ENCODE measurements at places on chromosomes 7 and 10.

GRCh38 chr10:107072786-107073185 lies 91.7 kb downstream of the SORCS1 start:
- DNase-seq: no peak

GRCh38 chr10:22335173-22335933 lies 9.9 kb upstream of the SPAG6 start:
- DNase-seq: no peak

DNA sequence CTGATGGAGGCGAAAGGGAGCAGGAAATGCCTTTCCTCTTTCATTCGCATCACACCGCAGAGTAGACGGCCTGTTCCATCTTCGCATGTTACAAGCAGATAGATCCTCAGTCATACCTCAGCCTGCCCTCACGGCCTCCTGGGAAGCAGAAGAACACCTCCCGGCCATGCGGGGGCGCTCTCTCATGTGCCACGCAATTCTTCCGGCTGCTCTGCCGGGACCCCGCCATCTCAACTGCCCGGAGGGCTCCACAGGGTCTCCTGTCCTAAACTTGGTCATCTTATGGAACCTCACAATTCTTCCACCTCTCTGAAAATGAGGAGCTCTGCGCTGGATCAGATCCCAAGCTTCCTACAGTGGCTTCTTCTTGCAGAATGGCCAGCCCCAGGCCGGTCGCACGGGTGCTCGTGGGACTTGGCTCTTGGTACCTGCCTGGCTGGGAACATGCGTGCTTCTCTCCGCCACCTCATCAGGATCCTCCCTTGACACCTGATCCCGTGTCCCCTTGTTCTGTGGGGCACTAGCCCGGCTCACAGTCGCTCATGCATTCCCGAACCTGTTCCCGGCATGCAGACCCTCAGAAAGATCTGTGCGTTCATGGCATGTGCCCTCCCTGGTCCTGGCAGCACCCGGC lies 262.8 kb upstream of the SHH start:
- no peak for DNase-seq

DNA sequence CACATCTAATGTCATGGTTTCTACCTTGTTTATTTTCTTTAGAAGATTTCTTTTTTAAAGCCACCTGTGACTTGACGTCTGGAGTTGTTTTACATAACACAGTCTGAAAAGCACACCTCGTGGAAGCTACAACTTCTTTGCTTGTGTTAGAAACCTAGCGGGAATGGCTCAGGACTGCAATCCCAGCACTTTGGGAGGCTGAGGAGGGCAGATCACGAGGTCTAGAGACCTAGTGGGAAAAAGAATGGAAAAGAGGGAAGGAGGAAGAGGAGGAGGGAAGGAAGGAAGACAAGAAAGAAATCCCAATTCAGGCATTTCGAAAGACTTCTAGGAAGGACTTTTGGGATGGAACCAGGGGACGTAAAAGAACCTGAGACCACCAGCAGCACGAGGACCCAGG lies 146.3 kb upstream of the CELF2 start:
- DNase-seq: no peak

- no peak for DNase-seq
These were observed 393.4 kb downstream of the TFEC start for GRCh38 chr7:115637128-115637527.

DNA sequence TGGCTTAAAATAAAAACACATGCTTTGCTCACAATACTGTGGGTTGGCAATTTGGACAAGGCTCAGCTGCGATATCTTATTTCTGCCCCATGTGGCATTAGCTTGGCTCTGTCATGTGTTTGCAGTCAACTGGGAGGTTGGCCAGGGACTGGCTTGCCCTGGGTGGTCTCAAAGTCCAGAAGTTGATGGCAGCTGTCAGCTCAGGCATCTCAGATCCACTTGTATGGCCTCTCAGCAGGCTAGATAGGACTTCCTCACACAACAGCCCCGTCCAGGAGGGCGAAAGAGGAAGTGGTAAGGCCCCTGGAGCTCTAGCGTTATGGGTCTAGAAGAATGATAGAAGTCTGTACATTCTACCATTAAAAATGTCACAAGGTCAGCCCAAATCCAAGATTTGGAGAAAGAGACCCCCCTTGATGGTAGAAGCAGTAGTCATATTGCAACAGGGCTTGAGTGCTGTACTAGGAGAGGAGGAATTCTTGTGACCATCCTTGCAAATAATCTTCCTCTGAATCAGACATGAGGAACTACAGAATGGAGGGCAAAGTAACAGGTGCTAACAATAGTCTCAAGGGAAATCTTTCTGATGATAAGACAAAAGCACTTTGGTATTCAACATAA lies 166.2 kb downstream of the FAM107B start:
- DNase-seq: no peak

DNA sequence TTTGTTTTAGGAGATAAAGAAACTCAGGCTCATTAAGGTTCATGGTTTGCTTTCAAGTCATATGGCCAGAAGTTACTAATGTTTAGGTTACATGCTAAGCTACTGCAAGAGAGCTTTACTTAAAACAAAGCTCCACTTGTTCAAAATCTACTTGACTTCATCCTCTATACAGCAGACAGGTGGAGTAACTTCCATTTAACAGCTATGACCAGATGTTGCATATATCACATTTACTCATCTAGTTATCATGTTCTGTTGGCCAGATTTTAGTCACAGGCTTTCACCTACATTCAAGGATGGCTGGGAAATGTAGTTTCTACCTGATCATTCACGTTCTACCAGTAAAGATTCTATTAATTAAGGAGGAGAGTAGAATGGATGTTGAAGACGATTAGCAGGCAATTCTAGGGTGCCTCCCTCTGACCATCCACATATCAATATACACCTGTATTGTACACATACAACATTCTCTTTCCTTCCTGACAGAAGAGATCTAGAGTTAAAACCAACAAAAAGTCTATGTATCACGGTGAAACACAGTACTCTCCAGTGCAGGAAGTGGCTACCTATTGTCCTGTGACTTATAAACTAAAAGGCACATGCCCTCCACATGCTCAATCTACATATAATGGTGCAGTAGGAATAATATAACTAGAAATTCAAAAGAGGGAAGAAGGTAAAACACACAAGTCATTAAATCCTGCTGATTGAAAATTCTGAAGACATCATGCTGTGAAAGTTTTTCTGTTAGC lies 488.0 kb downstream of the MDFIC start:
- DNase-seq: no peak

GRCh38 chr7:158767707-158768106 lies 61.6 kb downstream of the ESYT2 start:
- no peak for DNase-seq

DNA sequence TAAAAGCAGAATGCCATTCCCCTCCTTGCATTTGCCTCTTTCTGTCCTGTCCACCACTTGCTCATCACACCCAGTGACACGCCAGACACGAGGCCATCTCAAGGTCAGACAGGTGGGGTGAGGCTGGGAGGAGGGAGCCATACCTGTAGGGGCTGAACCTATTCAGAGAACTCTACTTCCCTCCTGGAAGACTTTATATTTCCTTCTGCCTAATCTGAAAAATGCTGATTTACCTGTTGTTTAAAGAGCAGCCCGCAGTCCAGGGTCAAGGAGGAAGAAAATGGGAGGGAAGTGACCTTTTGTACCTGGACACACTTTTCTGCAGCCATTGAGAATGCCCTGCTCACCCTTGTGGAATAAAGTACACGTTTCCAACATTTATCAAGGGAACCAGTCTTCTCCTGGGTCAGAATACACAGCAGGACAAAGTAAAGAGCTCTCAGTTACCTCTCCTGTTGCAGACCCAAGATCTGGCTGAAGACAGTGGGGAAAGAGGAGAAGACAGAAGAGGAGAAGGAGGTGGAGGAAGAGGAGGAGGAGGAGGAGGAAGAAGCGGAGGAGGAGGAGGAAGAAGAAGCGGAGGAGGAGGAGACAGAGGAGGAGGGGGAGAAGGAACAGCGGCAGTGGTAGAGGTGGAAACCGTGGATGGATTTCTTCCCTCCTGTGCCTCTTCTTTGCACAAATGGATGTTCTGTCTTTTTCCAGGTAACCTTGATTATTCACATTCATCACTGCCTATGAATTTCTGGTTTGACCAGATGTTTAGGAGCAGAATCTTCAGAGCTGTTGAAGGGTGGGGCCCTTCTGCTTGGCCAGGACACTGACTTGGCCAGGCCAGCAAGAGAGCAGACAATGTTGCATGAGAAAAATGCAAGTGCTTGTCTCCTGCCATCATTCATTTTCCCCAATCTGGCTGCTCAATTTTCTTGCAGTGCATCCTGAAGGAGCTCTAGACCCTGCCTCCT lies 1.2 kb upstream of the BLNK start:
- no peak for DNase-seq

DNA sequence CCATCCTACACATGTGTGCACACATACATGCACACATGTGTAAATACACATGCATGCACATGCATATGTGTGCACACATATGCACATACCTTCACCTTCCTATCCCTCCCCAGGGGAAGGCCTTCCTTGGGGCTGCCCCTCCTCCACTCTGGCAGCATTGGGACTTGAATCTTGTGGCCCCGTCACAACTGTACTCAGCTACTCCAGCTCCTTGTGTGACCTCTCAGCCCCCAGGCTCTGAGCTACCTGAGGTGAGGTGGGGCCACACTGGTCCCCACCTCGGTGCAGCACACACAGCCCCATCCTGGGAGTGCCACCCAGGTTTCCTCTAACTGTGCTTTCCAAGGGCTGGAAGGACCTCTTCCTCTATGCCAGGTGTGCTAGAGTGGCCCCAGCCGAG lies 116.0 kb downstream of the LHPP start:
- DNase-seq: no peak

DNA sequence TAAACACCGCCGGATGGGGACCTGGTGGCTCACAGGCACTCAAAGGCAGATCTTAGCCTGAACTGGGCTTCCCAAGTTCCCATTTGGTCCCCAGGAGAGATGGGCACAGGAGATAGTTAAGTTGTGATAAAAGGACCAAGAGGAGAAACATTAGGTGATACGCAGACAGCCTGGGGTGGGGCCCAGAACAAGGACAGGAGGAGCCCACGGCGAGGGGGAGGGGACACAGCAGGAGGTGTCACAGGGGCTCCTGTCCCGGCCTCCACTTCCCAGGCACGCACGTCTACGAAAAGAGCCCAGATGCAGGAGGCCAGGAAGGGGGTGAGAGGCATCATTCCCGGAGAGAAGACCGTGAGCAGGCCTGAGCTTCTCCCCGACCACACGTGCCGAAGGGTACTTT lies 16.3 kb upstream of the DNAAF5 start:
- no peak for DNase-seq

DNA sequence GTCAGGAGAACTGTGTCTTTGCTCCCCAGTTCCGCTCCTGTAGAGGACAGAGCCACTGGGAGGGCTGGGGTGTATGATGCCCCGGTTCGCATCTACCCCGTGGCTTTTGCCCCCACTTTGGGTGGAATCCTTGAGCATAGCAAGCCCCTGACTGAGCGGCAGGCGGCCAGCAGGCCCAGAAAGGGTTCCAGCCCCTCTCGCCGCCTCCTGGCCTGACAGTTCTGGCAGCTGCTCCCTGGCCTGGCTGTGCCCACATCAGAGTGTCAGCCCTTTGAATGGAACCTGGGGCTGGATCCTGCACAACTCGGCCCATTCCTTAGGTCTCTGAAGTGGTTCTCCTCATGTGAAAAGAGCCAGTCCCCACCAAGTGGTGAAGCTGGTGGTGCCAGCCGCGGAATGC lies 106.7 kb downstream of the GRK5 start:
- DNase-seq: no peak

DNA sequence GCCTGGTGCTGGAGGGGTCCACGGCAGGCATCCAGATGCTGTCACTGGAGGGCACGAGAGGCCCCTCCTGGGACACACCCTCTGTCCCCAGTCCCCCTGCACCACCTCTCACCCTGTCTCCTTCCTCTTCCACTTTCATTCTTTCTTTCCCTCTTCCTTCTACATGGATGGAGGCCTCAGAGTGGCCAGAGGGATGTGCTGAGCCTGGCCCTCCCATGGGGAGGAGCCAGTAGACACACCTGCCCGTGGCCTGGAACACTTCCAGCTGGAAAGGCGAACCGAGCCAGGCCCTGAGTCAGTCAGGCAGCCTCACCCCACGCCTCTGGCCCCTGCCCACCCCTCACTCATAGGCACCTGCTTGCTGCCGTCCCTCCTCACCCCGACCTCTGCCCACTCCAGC lies 55.9 kb upstream of the MXI1 start:
- DNase-seq: no peak

GRCh38 chr10:110932505-110933180 lies 13.2 kb downstream of the SHOC2 start:
- DNase-seq: no peak

- no peak for DNase-seq
These were observed at the start of gene C7orf33 for GRCh38 chr7:148590471-148590870. Gene C7orf33 (plus strand): TSS chr7:148590766. CDS start chr7:148590926, 160 bp downstream.

DNA sequence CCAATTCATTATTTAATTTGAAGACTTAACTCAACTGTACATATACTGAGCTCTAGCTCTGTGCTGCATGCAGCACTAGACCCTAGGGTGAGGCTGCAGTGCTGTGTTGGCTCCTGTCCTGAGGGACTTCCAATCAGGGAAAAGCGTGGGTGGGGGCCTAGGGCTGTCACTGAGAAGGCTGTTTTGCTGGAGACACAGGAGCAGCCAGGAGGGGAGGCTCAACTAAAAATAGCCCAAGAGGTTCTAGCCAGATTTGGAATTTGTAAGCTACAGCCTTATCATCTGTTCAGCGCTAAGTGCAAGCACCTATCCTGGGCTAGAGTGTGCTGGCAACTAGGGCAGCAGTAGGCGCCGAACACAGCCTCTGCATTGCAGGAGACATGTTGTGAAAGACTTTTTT lies 121.1 kb downstream of the VWC2 start:
- no peak for DNase-seq

DNA sequence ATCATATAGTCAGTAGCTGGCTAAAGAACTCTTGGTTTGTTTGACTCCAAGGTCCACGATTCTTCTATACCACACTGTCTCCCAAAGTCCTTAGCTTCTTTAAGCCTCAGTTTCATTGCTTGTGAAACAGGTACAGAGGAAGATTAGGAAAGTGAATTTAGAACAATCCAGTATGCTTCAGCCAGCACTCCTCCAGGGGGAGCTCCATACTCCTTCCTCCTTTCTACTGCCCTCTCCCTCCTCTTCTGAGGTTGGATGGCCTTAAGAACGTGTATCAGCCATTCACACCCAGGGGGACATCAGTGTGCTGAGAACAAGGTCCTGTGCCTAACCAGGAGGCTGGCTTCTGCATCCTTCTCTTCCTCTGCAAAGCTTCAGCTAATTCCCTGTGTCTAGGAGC lies 54.8 kb upstream of the CALD1 start:
- no peak for DNase-seq

GRCh38 chr10:114823077-114823463 lies 1.5 kb downstream of the FHIP2A start:
- DNase-seq: no peak

DNA sequence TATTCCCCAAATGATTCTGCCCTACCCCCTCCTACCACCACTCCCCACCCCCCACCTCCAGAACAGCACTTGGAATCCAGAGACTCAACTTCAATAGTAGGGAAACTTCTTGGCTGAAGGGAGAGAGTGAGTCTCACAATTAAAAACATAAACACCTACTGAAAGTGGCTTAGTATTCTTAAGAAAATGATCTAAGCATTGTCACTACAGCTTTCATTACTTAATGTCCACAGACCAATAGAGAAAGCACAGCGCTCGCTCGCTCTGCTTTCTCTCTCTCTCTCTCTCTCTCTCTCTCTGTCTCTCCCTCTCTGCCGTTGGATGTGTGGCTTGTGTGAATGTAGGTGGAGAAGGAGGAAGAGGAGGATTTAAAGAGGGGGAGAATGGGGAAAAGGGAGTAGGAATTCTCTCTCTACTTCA lies 1.5 kb upstream of the SEMA3A start:
- DNase-seq: no peak

All from AG04449 (cell line).